Esophagus muscularis mucosa (tissue), 4 donors: ENCODE measurements at places on chromosomes 16 and 17. TPM values are rescaled to one million over a fixed set of nuclear protein-coding genes. Genes with fewer than 3 reads are reported as not detected.

Gene CFAP119
- 0.58 TPM for total RNA-seq

- DNase-seq: no peak
These were observed 20.2 kb downstream of the HIGD1B start for GRCh38 chr17:44867841-44868240.

Gene HAP1
- not detected for total RNA-seq

- no peak for DNase-seq
These were observed 832 bp downstream of the CDK5R1 start for GRCh38 chr17:32487473-32488176.

DNA sequence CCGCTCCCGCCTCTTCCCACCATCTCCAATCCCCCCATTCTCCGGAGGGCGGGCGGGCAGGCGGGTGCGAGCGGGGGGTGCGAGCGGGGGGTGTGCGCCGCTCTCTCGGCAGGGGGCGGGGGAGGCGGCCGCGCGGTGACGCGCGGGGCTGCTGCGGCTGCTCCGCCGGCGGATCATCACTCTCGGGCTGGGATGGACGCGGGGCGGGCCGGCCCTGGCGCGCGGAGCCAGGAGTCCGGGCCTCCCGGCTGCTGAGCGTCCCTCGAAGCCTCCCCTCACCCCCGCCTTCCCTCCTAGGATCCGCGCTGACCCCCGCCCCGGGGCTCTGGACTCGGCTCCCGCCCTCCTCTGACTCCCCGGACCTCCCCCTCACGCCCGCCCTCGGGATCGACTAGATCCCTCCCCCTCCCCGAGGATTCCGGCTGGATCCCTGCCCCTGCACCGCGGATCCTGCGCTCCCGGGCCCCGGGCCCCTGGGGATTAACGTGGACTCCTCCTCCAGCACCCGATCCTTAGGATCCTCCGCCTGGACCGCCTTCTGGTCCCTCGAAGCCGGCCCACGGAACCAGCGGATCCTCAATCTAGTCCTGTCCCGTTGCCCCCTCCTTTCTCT is 946 bp upstream of the TMEM256 start:
- peak; percentile 93 for DNase-seq

DNA sequence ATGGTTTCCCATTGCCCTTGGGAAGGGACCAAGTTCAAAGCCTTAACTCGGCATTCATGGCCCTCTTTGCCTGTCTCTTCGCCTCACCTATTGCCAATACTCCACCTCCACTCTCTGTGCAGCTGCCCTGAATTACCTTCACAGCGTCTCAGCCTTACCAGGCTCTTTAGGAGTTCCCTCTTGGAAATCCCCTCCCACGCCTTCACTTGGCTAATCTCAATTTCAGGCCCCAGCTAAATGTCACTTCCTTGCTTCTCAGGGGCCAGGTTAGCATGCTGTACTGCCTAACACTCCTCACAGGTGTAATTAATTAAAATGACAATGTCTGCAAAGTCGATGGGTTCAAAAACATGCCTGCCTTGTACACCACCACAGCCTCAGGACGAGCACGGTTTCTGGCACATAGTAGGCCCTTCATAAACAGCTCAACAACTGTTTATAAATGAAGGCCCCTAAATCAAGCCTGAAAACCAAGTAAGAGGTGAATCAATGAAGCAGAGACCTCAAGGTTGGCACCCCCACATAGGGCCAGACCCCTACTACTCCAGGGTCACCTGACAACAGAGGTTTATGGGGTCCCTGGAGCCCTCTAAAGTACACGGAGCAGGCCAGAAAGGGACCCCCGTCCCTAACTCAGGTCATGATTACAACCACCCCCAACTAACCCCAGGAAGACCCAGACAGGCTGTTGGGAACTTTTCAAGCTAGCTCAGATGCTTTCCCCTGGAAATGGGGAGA is 11.2 kb upstream of the EEF2K start:
- no peak for DNase-seq
